ENCODE measurements at places on chromosomes 11 and 22. TPM values are rescaled to one million over a fixed set of nuclear protein-coding genes. Genes with fewer than 3 reads are reported as not detected.

Gene CLDN5
- 21.6 TPM for polyA plus RNA-seq

Gene SCGB1D2
- not detected for polyA plus RNA-seq

Gene H19
- polyA plus RNA-seq: 38.4 TPM

Gene UPB1
- polyA plus RNA-seq: not detected

Gene SNX32
- not detected for polyA plus RNA-seq

Gene SMIM35
- not detected for polyA plus RNA-seq
